Mesenteric fat pad (tissue), 1 donor: ENCODE measurements at places on chromosomes 6 and 20.

DNA sequence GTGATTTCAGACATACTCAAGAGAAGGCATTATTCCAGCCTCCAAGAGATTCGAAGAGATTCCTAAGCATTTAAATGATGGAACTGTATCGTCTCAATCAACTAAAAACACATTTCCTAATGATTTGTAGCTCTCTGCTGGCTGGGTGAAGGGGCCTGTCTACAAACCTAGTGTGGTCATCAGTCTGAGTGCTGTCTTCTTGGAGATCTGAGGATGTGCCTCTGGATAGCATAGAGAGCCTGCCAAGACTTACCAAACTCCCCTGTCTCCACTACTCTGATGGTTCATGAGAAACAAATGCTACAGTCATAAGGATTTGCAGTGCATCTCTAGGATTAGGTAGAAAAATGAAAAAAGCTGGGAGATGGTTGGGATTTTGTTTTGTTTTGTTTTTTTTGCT, 176.9 kb upstream of the CITED2 start:
- no peak for DNase-seq

GRCh38 chr6:131951576-131952230, 531 bp upstream of the CCN2 start:
- no peak for DNase-seq

DNA sequence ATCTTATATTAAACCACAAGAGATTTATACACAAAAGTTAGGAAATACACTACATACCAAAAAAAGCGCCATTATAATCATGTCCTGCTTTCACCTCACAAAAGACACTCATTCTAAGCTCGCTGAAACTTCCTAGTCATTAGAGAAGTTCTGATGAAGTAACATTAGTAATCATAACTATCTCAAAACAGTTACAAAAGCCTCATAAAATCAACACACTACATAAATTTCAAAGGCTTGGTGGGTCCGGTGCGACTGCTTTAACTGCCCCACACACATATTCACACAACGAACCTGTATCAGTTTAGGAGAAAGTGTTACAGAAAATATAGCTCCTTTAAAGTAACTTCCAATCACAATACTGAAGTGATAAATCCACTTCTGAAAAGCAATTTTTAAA, 1.9 kb downstream of the PHIP start:
- DNase-seq, result no peak

- DNase-seq, result no peak
Observed at GRCh38 chr6:152605342-152605741, 31.8 kb downstream of the SYNE1 start.

GRCh38 chr6:110589865-110590513, 113.6 kb upstream of the SLC22A16 start:
- no peak for DNase-seq

DNA sequence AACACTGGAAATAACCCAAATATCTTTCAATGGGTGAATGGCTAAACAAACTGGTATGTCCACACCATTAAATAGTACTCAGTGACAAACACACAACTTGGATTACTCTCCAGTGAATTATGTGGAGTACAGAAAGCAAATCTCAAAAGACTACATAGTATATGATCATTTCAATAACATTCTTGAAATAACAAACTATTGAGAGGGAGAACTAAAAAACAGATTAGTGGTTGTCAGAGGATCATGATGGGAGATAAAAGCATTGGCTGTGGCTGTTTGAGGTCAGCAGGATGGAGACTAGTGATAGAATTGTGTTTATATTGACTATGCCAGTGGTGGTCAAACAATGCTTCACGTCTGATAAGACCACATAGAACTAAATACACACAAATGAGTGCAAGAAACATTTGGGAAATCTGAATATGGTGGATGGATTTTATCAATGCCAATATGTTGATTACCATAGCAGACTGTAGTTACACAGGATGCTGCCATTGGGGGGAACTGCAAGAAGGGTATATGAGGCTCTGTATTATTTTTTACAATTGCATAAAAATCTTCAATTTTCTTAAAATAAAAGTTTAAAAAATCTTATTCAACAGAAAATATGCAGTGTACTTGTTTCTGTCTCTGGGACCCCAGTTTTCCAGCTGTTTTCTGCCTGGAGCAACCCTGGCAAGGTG, 242.0 kb downstream of the TBXT start:
- no peak for DNase-seq

DNA sequence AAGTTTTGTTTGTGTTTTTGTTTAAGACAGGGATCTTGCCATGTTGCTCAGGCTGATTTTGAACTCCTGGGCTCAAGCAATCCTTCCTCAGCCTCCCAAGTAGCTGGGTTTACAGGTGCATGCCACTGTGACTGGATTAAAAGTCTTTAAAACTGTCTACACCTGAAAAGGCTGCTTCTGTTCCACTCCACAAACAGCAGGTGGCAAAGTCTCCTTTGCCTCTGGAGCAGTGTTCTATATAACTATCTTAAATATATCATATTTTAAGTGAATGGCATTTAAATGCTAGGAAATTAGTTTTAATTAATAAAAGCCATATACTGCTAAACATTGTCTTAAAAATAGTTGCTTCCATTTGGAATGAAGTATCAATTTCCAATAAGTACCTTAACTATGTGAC, 89.2 kb upstream of the BCLAF1 start:
- DNase-seq, result no peak

DNA sequence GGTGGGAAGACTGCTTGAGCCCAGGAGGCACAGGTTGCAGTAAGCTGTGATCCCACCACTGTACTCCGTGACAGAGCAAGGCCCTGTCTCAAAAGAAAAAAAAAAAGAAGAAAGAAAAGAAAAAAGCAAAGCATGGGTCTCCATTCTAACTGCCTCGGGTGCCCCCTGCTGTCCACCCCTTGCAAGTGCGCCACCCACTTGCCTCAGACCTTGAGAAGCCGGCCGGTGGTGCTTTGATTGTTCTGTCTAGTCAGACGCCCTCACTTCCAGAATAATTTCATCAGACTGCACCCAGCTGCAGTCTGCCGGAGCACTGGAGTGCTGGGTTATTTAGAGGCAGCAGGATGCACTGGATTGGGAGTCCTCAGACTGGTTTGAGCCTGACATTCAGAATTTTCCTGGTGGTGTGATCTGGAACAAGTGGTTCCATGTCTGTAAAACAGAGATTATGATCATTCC, 17.6 kb upstream of the TM9SF4 start:
- DNase-seq, result no peak

DNA sequence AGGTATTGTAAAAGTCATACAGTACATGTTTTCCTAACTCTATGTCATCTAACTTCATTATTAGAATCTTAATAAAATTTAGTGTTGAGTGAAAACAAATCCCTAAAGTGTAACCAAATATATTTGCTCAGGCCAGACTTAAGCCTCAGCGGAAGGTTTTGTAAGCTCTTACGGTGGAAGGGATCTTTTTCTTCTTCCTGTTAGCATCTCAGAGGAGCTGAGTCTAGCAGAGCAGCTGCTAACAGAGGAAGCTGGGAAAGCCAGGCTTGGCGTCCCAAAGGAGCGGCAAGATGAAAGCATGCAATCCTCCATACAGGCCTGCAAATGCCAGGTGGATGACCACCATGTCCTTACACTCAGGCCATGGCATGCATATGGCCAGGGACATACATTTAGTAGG, 72.4 kb downstream of the ADTRP start:
- DNase-seq, result no peak

- DNase-seq, result no peak
Observed at GRCh38 chr6:111603685-111604084, 2.0 kb downstream of the TRAF3IP2 start.

GRCh38 chr6:56729719-56730118, 87.0 kb upstream of the DST start:
- DNase-seq, result no peak

DNA sequence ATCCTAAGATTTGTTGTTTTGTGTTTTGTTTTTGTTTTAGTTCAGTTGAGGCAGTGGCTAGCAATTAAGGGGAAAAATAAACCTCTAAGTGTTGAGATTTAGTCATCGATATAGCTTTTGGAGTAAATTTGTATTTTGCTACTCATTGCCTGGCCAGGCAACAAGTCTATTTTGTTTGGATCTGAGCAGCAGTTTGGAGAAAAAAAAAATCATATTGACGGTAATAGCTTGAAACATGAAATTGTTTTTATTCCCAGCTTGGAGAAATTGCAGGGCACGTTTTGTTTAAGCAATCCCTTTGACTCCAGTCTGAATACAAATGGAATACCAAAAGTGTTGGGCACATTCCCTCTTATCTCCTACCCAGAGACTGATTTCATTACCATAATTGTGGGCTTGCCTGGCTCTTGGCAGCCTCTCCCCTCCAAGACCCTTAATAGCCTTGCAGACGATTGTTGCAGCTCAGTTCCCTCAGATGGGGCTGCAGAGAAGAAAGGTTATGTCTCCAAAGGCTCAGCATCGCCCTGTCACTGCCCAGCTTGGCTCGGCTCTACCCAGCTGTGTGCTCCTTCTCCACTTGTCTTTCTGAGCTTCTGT, 56.0 kb downstream of the ISM1 start:
- no peak for DNase-seq

DNA sequence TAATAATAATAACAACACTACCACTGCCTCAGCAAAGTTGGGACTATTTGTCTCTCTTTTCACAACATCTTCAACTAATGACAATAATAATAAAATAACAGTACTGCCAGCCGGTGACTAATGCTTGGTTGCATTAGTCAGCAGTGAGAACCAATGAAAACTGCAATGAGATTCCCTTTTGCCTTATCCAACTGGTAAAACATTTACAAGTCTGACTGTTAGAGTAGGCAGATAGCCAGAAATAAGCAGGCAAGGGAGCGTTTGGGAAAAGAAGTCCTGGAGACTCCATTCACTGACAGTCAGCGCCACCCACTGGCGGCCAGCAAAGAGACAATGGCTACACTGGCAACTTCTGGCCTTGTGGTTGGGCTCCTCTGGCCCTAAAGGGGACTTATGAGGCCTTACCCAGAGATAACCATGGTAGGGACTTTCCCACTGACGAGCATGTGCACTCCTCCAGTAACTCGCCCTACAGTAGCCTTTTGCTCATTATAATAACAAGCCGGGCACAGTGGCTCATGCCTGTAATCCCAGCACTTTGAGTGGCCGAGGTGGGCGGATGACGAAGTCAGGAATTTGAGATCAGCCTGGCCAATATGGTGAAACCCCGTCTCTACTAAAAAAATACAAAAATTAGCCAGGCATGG, 3.4 kb upstream of the NSFL1C start:
- no peak for DNase-seq

- DNase-seq, result no peak
Observed at GRCh38 chr6:63816401-63816981, 180.9 kb downstream of the PHF3 start.

DNA sequence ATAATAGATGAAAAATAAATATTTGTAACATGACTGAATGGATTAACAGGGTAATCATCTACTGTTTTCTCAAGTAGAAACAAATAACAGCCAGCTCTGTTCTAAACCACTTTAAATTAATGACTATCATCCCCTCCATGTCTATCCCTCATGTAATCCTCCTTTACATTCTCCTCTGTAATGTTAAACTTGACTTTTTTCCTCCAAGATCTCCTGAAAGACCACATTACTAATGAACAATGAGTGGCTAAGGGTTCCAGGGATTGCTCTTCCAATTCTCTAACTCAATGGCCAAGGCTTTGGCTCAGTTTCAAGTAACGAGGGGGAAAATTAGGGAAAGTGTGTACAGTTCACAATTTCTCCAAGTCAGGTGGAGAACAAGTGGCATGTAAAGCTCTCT, 37.6 kb upstream of the FBXL4 start:
- no peak for DNase-seq

DNA sequence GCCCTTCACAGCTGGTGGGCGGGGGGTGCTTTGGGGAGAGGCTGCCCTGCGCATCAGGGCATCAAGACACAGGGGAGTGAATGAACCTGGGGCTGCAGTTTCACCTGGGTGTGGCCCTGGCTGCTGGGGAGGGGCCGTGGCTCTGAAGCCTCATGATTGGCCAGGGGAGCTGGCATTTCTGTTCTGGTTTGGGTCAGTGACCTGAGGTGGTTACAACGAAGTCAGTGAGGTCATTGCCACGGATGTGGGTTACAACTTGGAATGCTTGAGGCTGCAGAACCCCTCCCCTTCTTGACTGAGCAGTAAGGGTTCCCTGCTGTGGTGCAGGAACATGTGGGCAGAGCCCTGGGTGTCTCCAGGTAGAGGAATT, 3.0 kb downstream of the TCEA2 start:
- no peak for DNase-seq

GRCh38 chr6:123168466-123168865, 172.4 kb downstream of the CLVS2 start:
- no peak for DNase-seq

DNA sequence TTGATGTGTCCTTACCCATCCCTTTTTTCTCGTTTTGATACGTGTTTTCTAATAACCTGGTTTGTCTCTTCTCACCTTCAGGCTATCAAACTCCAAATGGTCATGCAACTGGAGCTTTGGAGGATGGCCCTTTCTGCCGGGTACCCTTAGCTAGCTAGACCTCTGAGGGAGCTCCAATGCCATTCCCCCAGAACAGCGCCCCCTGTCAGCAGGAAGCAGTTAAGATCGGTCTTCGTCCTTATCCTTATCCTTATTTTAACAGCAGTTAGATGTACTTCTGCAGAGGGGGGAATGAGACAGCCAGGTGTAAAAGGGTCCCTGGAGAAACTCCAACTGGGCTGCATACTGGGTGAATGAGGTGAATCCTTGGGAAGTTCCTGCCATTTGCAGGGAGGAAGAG, 37.2 kb downstream of the SEL1L2 start:
- no peak for DNase-seq

DNA sequence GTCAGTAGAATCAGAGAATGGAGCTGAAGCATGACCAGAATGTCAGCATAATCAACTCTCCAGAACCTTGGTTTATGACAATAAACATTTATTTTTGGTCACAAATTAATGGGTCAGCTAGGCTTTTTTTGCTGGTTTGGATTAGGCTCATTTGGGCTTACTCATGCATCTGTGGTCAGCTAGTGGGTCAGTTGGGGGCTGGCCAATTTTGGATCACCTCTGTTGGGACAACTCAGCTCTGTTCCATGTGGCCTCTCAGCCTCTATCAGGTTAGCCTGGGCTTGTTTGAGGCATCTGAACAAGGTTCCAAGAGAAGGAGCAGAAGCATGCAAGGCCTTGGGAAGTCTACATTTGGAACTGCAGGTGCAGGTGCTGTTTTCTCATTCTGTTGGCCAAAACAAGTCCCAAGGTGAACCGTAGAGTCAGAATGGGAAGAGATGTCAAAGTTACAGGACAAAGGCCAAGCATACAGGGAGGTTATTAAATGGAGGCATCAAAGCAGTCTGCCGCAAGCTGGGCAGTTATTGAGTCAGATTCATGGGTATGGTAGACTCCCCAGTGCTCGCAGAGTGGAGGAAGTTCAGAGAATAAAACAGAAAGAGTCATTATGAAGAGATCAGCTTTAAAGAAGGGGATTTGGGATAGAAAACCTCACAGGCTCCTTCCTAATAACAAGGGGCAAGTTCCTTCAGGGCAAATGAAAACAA, 173.0 kb downstream of the PLCB4 start:
- DNase-seq, result no peak

DNA sequence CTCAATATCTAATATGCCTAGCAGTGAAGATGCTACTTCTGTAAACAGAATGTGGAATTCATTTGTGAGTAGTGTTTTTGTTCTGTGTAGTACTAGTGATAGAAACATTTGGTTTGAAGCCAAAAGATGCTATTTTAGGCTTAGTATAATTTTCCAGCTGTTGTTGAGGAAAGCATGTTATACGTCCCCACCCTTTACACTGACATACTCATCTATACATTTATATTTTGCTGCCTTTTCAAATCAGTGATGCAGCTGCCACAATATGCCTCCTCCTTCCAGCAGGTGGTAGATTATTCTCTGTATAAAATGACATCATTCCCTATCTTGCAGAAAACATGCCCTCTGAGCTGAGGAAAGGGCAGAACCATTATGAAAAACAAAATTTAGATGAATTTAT, 1217.6 kb upstream of the GJE1 start:
- DNase-seq, result no peak
